ENCODE measurements at places on chromosomes 5 and 9.

- DNase-seq, result no peak
Observed at GRCh38 chr9:13962006-13962405, 351.9 kb downstream of the NFIB start.

- DNase-seq, result no peak
Observed at GRCh38 chr5:63085561-63085960, 506.9 kb downstream of the LRRC70 start.

DNA sequence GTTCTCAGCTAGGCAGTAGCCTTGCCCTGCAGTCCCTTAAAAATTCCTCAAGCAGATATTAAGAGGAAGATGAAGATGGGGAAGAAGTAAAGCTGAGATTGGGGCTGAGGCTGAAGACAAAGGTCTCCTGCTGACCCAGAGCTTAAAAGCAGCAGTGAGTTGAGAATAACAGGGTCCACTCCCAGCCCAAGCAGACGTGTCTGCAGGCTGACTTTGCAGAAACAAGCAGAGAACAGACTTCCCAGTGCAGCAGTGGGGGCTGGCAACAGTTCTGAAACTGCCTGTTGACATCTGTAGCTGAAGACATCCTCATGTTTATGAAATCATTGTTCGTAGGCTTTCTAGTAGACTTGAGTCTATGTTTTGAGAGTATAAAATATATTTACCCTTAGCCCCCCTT lies 1.1 kb downstream of the CTXN3 start:
- no peak for DNase-seq

DNA sequence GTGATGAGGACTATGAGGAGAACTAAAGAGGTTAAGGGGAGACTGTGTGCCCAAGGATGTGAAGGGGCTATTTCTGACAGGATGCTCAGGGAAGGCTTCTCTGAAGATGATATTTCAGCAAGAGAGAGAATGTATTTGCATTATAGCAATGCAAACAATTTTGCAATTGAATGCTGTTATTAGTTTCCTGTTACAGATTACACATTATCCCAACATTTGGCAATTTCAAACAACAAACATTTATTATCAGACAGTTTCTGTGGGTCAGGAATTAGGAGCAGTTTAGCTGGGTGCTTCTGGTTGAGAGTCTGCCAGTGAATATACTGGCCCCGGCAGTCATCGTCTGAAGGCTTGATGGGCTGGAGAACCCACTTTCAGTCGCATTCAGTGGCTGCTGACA lies 228.0 kb downstream of the MARCHF11 start:
- DNase-seq, result no peak

DNA sequence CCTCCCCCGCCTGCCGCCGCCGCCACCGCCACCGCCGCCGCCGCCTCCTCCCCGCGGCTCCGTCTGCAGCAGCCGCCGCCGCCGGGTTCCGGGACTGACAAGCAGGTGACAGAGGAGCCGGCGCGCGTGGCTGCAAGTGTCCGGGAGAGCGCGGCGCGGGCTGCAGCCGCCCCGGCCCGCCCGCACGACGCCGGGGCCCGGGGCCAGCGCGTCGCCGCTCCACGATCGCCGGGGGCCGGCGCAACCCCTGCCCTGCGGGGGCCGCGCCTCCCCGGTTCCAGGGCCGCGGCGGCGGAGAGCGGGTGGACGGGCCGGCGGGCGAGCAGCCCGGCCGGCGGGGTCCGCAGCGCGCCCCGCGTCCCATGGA lies 343 bp downstream of the LMX1B start:
- DNase-seq, result no peak
